Umbilical cord (tissue), 2 donors: ENCODE measurements at places on chromosomes 3 and 15.
A peak's percentile ranks its signal among the peaks of the same experiment; 100 is the strongest.

GRCh38 chr3:190513409-190514370 lies at the start of gene IL1RAP:
Gene IL1RAP, plus strand, starts transcription at chr3:190514085. Its CDS starts 50,205 bp downstream, at chr3:190564290.
- DNase-seq, result peak; percentile 97

DNA sequence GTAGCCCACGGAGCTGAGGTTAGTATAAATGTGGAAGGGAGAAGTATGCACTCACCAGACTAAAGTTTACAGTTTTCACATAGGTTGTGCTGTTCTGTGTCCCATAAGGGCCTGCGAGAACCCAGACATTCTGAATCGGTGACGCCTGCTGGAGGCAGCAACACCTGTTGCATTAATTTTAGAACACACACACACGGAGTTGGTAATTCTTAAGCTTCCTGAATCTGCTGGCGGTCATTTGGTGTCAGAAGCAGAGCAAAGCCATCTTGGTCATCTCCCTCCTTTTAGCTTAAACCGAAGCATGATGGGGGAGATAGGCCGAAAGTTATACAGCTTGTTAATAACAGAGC lies 41.1 kb upstream of the AP3B2 start:
- no peak for DNase-seq

GRCh38 chr3:32216172-32216783 lies 22.2 kb upstream of the CMTM8 start:
- no peak for DNase-seq

DNA sequence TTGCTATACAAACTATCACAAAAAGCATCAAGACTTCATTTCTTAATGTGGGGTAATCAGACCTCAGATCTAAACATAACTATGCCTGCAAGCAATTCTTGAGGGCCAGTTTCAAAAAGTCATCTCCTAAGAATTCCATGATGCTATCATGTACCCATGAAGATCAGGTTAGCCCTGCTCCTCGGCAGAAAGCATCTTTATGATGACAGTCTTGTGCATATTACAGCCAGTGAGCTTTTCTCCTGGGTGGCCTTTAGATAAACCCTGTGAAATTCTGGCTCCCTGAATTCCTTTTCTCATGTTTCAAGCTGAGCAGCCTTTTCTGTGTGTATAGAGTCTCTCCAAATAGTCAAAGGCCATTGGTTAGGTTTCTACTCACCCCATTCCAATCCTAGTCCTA lies 201.9 kb upstream of the MCTP2 start:
- peak; percentile 38 for DNase-seq

DNA sequence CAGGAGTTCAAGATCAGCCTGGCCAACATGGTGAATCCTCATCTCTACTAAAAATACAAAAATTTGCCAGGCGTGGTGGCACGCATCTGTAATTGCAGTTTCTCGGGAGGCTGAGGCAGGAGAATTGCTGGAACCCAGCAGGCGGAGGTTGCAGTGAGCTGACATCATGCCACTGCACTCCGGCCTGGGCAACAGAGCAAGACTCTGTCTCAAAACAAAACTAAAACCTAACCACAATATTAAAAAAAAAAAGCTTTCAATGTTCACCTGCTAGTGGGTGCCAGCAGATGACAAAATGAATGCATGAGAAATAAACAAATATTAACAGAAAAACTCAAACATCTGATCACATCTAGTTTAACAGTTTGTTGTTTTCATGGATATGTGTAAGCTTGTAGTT lies 9.0 kb downstream of the SLC24A1 start:
- no peak for DNase-seq

DNA sequence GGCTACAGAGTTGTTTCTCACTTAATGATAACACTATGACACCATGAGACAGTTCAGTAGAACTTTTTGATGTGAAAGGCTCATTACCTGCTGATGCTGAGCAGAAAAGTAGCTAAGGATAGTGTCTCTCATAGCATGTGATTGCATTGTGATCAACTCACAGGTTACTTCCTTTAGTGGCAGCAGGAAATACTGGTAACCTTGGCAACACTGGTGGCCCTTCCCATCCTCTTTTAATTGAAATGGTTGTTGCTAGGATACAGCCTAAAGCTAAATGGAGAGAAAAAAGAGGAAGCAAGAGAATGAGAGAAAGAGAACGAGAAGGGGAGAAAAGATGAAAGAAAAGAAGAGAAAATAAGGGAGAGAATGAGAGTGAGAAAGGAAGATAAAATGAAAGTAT lies 204.7 kb upstream of the GAP43 start:
- DNase-seq, result no peak

GRCh38 chr15:57824186-57824585 lies 117.7 kb downstream of the POLR2M start:
- no peak for DNase-seq

- DNase-seq, result no peak
Measured at GRCh38 chr15:44910981-44911625, 45.4 kb upstream of the TERB2 start.

DNA sequence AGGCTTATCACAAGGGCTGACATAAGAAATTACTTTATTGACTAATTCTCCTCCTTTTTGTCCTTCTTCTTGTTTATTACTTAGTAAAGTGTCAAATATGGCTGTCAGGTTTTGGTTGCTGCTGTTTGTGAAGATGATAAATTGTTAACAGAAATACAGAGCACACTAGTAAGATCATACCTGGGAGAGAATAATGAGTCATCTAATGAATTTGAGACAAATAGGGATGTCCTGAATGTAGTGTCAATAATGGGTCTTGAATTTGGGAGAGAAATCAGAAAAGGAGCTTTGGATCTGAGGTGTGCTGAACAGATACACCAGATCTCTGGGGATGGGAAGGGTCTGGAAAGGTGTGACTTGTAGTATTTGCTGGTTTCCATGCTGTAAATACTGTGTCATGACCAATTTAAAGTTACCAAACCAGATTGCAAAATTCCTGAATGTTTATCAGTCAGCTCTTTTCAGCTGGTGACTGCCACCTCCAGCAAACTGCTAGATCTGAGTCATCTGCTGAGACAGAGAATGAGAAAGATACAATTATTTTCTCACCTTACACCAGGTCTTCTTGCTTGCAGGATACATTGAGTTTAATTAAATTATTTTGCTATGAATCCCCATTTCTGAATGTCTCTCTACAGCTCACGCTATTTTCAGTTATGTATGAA lies 76.7 kb upstream of the SATB1 start:
- no peak for DNase-seq

DNA sequence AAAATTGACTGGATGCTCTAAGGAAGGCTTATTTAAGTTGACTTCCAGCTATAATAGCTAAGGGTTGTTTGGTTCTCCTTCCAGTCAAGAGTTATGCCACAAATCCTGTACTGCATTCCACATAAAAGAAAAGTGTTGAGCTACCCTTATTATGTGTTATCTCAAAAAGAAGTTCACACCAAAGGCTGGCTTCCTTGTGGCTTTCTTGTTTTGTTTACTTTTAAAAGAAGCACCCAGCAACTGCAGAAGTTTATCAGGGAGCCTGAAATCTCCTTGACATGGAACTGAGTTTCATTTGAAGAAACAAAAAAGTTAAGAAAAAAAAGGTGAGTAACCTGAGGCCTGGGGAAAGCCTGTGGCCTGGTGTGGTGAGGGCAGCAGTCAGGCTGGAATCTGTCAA lies 10.2 kb downstream of the MGLL start:
- no peak for DNase-seq

GRCh38 chr3:99579246-99579645 lies 59.1 kb upstream of the COL8A1 start:
- no peak for DNase-seq

DNA sequence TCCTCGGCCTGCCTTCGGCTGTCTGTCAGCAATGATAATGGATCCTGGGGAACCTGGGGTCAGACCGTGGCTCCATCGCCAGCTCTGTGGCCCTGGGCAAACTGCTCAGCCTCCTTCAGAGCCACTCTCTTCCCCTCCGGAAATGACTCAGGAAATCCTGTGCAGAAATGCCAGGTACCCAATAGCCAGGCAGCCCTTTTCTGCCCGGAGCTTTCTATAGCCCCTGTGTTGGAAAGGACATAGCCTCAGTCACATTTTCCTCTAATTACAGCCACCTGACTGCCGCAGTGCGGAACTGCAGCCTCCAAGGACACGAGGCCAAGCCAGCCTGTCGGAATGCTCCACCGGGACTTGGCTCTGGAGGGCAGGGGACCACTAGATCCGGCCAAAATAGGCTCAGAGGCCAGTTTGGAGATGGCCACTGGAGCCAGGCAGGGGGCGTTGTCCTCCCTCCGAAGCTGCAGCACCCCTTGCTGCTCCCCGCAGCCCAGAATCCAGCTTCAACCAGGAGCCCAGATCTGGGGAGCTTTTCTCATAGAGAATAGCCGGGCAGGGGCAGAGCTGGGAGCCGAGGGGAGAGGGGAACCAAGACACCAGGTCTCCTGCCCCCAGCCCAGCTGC lies 11.6 kb upstream of the ZXDC start:
- DNase-seq, result no peak

DNA sequence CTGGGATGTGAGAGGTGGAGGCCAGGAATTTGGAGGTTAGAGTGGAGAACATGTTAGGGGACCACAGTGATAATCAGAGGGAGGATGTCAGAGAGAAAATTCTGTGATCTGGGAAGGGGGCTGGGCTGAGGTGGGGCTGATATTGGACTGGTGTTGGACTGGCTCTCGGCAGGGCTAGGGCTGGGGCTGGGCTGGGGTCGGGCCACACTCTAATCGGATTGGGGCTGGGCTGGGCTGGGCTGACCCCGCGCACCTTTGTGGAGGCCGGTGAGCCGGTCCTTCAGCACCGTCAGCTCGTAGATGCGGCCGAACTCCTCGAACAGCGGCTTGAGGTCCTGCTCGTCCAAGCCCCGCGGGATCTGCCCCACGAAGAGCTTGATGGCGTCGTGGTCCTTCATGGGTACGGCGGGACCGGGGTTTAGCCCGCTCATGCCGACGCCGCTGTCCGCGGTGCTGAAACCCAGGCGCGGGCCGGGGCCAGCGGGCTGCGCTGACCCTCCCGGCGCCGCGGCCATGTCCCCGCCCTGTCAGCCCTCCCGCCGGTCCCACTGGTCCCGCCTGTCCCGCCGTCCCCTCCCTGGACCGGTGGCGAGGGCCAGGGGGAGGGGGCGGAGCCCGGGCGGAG lies 485 bp downstream of the CELF6 start:
- DNase-seq, result peak; percentile 66

DNA sequence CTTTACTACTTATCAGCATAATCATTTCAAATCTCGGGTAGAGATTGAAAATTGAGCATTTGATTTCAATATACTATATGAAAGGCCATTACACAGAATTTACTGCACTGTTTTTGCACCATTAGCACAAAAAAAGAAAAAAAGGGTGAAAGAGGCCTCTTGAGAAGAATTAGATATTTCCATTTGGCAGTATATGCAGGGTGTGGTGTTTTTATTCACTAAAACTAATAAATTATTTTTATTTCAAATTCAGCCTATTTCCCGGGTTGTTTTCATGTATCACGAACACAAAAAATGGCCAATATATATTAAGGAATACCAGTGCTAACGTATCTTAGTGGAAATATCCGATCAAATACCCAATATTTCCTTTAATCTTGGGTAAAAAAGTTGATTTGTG lies 110.5 kb upstream of the TBL1XR1 start:
- DNase-seq, result no peak

DNA sequence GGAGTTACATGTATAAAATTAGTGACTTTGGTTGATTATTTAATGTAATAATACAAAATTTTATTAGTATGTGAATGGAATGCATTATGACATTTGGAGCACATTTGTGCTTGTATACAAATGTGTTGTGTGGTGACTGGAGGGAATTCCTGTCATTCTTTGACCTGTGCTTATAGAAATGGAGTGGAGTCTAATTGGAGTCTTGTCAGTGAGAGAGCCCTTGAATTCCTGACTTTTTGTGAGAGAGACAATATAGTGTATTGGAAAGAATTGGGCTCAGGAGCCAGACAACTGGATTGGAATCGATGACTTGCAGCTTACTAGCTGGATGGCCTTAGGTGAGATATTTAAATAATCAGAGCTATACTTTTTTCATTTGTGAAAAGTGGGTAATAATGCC lies 9.4 kb downstream of the TCF12 start:
- DNase-seq, result no peak

GRCh38 chr15:92107510-92107909 lies 254.0 kb downstream of the SLCO3A1 start:
- no peak for DNase-seq

DNA sequence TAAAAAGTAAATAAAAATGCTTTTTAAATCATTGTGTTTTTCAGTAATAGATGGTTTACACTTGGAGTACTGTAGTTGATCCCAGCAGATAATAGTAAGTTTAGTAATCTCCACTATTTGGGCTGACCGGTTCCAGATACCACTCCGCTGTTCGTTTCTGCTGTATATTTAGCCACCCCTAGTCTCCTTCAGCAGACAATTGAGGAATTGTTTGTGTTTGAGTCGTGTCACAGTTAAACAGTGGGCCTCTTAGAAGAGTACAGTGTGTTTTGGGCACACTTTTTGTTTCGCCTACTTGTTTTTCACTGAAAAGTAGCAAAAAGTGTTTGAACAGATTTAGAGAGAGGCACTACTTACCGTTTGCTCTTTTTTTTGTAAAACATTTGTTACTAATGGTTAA lies 33.2 kb downstream of the PAK2 start:
- no peak for DNase-seq

- DNase-seq, result no peak
Measured at GRCh38 chr15:65833501-65834205, 35.6 kb upstream of the RAB11A start.

DNA sequence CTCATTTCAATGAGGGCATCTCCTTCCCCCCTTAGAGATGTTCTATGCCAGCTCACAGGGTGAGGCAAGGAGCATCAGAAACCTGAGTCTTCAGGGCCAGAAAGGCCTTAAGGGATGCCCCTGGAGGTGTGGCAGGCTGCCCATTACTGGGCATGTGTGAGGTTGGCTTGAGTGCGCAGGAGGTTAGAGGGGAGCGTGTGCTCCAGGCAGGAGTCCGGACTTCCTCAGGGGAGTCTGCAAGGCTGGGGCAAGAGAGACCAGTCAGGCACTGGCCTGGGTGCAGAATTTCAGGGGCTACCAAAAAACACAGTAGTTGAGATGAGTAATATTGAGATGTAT lies 1.9 kb downstream of the LOXL1 start:
- DNase-seq, result no peak

DNA sequence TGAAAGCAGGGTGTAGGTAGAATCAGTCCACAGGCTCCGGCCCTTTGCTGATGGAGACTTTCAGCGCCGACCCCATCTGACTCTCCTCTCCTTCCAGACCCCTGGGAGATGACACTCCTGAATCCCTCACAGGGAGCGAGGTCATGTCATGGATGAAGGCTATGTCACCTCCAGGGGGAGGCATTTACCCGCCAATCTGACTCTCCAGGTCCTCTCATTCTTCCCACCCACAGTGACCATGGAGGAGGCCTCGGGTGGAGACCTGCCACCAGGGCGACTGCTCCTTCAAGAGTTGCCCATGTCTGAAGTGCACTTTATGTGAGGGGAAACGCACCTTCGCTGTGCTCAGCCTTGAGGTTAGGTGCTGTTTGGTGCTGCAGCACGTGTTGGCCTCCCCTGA lies 112.7 kb downstream of the KLF13 start:
- no peak for DNase-seq

DNA sequence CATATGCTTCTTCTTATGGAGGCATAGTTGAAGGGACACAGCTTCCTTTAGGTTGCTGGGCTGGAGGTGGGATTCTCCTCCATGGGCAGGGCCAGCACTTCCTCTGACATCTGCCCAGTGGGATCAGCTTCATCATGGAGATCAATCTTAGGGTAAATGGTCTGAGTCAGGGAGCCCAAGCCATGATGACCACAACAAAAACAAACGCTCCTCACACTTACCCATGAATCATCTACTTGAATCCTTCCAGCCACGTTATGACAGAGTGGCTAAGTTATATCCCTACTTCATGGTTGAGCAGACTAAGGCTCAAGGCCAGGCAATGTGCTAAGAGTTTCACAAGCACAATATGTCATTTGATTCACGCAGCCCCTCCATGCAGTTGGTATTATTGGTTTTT lies 87.2 kb upstream of the NMNAT3 start:
- no peak for DNase-seq

GRCh38 chr3:114872588-114872987 lies 274.5 kb downstream of the ZBTB20 start:
- DNase-seq, result no peak
